NCI-H510A treated with DMSO at 0.1 percent for 48 hours (cell line): ENCODE measurements at places on chromosomes 3 and 15.

DNA sequence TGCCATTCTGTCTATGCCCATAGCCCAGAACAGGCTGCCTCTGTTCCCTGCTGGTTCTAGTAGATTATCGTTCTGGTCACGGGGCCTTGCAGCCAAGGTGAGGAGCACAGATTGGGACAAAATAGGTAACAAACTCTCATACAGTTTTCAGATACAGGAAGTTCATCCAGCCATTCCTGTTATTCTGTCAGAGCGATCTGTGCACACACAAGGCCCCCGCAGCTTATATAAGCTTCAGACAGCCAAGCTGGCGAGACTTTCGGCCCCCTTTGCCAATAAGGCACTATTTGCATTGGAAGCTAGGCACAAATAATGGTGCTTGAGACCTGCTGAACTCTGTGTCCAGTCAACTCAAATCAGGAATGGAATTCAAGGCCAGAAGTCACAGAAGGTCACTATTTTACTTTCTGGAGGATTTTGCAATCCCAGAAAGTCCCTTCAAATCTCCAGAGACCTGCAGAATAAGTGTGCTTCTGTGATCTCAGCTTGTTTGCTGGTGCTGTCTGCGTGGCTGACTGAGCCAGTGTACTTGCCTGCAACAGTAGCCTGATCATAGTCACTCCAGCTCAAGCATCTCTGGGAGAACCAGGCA is 69.4 kb downstream of the BFSP2 start:
- DNase-seq, result no peak

GRCh38 chr15:52566889-52567288 is 1.9 kb downstream of the ARPP19 start:
- no peak for DNase-seq

DNA sequence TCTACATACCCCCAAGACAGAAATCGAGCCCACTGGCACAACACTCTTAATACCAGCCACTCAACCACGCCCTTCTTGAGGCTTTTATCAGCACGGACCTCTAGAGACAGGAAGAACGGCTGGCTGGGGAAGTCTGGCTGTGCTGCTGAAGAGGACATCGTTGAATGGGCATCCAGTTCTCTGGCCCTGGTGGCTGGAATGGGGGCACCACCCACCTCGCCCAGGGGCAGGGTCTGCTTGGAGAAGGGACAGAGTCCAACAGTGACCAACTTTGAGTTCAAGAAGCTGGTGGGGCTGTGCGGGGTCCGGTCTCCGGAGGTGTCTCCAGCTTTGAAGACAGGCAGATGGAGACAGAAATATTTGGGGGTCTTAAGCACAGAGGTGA is 77.5 kb downstream of the ATP10A start:
- DNase-seq, result no peak

DNA sequence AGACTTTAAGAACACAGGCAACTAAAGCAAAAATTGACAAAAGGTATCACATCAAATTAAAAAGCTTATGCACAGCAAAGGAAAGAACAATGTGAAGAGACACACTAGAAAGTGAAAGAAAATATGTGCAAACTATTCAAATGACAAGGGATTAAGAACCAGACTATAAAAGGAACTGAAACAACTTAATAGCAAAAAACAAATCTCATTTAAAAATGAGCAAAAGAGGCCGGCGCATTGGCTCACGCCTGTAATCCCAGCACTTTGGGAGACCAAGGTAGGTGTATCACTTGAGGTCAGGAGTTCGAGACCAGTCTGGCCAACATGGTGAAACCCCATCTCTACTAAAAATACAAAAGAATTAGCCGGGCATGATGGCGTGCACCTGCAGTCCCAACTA is 14.4 kb downstream of the NGLY1 start:
- no peak for DNase-seq
